ENCODE measurements at places on chromosomes 6 and 20. TPM values are rescaled to one million over a fixed set of nuclear protein-coding genes. Genes with fewer than 3 reads are reported as not detected.

KCNQ2 gene
- not detected for total RNA-seq

DNA sequence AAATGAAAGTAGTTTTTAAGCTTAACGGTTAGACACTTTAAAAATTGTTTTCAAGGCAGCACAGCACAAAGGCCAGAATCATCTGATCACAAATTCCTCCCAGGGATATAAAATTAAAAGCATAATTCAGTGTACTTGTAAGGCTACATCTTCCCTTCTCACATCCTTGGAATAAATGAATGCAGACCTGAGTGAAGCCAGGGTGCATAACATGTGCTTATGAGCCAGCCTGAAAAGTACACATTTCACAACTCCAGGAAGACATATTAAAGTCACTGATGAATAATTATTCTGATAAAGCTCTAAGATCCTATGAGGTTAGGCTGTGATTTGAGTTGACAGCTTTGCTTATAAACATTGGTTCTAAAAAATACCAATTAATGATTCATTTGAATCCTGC lies 163.6 kb downstream of the BTBD9 start:
- no peaks in the 10 kb centered on the region for H3K4me1 ChIP-seq
- H3K36me3 ChIP-seq = no peaks in the 10 kb centered on the region
- H3K4me3 ChIP-seq = no peak overlapping the region
- no peak for DNase-seq

DCBLD1 gene
- total RNA-seq = 4.4 TPM

DNA sequence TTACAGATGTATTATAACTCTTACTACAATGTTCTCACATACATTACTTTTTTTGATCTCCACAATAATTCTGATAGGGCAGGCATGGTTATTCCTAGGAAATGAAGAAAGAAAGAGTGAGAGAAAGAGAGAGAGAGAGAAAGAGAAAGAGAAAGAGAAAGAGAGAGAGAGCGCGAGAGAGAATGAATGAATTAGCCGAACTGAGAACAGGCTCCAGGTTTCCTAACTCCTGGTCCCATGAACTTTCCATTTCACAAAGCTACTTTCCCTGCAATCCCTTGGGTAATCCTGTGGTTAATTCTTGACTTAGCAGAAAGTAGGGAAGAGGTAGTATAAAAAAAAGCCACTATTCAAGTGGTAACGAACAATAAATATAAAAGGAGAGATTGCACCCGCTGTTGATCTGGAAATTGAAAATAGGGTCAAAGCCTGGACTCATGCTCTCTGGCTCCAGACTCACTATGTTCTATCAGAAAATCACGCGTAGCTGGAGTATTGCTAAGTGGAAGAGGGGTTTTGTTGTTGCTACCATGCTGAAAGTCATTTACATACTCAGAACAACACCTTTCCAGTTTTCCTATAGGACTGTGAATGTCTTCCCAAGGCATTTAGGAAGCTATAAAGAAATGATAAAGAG lies 131.2 kb downstream of the CCDC170 start:
- no peak for DNase-seq
- no peaks in the 10 kb centered on the region for H3K36me3 ChIP-seq
- H3K27ac ChIP-seq = no peak overlapping the region
- H3K4me1 ChIP-seq = no peaks in the 10 kb centered on the region
- H3K4me3 ChIP-seq = no peak overlapping the region

TTLL9 gene
- total RNA-seq = 0.68 TPM

GRCh38 chr6:16302721-16303552 lies 64.5 kb downstream of the GMPR start:
- no peaks in the 10 kb centered on the region for H3K4me1 ChIP-seq
- no peak overlapping the region for H3K27ac ChIP-seq
- no peaks in the 10 kb centered on the region for H3K27me3 ChIP-seq
- H3K36me3 ChIP-seq = peaks cover 22% of the 10 kb centered on the region

ECT2L gene
- not detected for total RNA-seq

GRCh38 chr20:50695135-50695872 lies 4.0 kb upstream of the RIPOR3 start:
- H3K4me1 ChIP-seq = peaks cover 20% of the 10 kb centered on the region
- DNase-seq = peak; percentile 73
- no peak overlapping the region for H3K27ac ChIP-seq
- H3K36me3 ChIP-seq = no peaks in the 10 kb centered on the region
- no peak overlapping the region for H3K4me3 ChIP-seq

SLC25A27 gene
- total RNA-seq = 74.2 TPM

DNA sequence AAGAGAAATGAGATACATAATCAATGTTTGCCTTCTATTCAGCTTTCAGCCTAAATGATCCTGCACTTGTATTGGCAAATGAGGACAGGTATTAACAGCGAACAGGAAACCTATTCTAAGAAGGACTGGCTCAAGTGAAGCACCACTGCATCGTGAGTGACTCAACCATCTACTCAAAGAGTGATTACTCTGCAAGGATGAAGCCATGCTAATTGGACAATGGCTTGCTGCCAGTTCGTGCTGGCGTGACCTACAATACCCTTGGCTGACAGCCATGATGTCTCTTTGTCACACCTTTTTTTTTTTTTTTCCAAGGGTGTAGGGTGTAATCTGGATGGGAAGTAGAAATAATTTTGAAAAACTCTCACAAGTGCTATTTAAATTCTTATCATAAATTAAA lies 104.9 kb downstream of the GJA10 start:
- peaks cover 34% of the 10 kb centered on the region for H3K4me1 ChIP-seq
- H3K36me3 ChIP-seq = no peaks in the 10 kb centered on the region
- no peak overlapping the region for H3K4me3 ChIP-seq
- H3K27ac ChIP-seq = no peak overlapping the region

GRCh38 chr20:62352402-62353288 lies 14.5 kb downstream of the LAMA5 start:
- no peaks in the 10 kb centered on the region for H3K27me3 ChIP-seq
- H3K4me1 ChIP-seq = peaks cover 80% of the 10 kb centered on the region
- DNase-seq = no peak
- peak overlapping the region; percentile 57 for H3K27ac ChIP-seq
- H3K36me3 ChIP-seq = peaks cover 13% of the 10 kb centered on the region

SAMD10 gene
- total RNA-seq = 7.2 TPM

- H3K4me1 ChIP-seq = peaks cover 73% of the 10 kb centered on the region
- peak overlapping the region; percentile 93 for H3K4me3 ChIP-seq
- no peaks in the 10 kb centered on the region for H3K27me3 ChIP-seq
- no peaks in the 10 kb centered on the region for H3K36me3 ChIP-seq
- peak; percentile 84 for DNase-seq
These were observed 1.3 kb upstream of the PLCG1 start for GRCh38 chr20:41135888-41136679.

DNA sequence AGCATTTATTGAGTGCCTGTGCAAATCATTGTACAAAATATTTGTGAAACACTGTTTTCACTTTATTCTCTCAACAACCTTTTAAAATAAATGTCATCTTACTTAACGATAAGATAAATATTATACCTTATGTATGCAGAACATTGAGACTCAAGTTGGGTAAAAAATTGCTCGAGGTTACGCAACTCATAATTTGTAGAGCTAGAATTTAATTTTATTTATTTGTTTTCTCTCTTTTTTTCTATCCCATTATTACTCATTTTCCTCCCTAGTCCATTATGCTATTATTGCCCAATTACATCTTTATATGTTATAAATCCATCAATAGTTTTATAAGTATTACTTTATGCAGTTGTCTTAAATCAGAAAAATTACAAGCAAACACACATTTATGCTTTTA lies 77.4 kb upstream of the ELOVL5 start:
- no peaks in the 10 kb centered on the region for H3K27me3 ChIP-seq
- no peak overlapping the region for H3K27ac ChIP-seq
- H3K4me1 ChIP-seq = no peaks in the 10 kb centered on the region

- no peak overlapping the region for H3K27ac ChIP-seq
- H3K4me3 ChIP-seq = no peak overlapping the region
- DNase-seq = no peak
- H3K27me3 ChIP-seq = no peaks in the 10 kb centered on the region
These were observed 59.1 kb upstream of the OGFRL1 start for GRCh38 chr6:71229477-71229876.

CALHM6 gene
- not detected for total RNA-seq

GRCh38 chr20:62149532-62150309 lies 6.2 kb downstream of the SS18L1 start:
- peaks cover 11% of the 10 kb centered on the region for H3K36me3 ChIP-seq
- H3K27ac ChIP-seq = peak overlapping the region; percentile 80
- no peaks in the 10 kb centered on the region for H3K27me3 ChIP-seq
- peaks cover 52% of the 10 kb centered on the region for H3K4me1 ChIP-seq

- H3K4me3 ChIP-seq = no peak overlapping the region
- DNase-seq = no peak
- peaks cover 38% of the 10 kb centered on the region for H3K27me3 ChIP-seq
- H3K4me1 ChIP-seq = no peaks in the 10 kb centered on the region
- no peak overlapping the region for H3K27ac ChIP-seq
- no peaks in the 10 kb centered on the region for H3K36me3 ChIP-seq
These were observed 82.2 kb upstream of the DUSP22 start for GRCh38 chr6:210104-210456.

DNA sequence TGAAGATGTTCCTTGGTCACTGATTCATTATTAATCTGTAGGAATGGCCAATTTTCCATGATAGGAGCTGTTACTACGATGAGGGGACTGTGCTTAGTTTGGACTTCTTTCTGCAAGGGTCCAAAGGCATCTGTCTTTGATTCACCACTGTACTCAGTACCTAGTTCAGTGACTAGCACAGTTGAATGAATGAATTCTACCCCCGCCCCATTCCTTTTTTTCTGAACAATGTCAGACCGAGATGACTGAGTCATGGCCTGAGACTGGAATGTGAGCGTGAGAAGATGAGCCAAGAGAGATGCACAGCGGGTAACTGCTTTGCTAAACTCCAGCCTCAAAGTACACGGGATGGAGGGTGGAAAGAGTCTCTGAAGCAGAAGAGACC lies 419 bp upstream of the SNHG17 start:
- no peak overlapping the region for H3K27ac ChIP-seq
- DNase-seq = no peak
- no peak overlapping the region for H3K4me3 ChIP-seq
- peaks cover 29% of the 10 kb centered on the region for H3K4me1 ChIP-seq
- peaks cover 2% of the 10 kb centered on the region for H3K27me3 ChIP-seq

ACSS1 gene
- total RNA-seq = 80.0 TPM

DNA sequence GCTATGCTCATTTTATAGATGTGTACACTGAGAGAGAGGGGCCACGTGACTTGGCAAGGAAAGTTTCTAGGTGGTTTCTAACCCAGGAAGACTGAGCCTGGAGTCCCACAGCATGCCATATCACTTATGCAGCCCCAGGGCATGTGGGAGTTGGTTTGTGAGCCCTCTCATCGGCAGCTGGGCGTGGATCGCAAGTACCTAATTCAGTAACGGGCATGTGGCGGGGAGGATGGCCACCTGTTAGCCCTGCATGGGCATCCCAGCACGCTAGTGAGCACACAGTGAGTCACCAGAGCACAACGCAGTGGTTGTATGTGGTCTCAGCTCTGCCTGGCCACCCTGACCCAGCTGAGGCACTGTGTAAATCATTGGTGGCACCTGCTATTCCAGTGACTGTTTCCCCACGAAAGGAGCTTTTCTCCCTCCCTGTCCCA lies 88.3 kb downstream of the NINL start:
- H3K27ac ChIP-seq = no peak overlapping the region
- H3K4me1 ChIP-seq = peaks cover 6% of the 10 kb centered on the region
- DNase-seq = no peak
- H3K36me3 ChIP-seq = no peaks in the 10 kb centered on the region
- H3K27me3 ChIP-seq = no peaks in the 10 kb centered on the region

CALHM5 gene
- total RNA-seq = 1.7 TPM

- H3K27ac ChIP-seq = no peak overlapping the region
- no peaks in the 10 kb centered on the region for H3K27me3 ChIP-seq
- peaks cover 45% of the 10 kb centered on the region for H3K36me3 ChIP-seq
These were observed 8.9 kb downstream of the FBXO5 start for GRCh38 chr6:152973916-152974315.

- peaks cover 11% of the 10 kb centered on the region for H3K4me1 ChIP-seq
- H3K27ac ChIP-seq = no peak overlapping the region
- H3K27me3 ChIP-seq = no peaks in the 10 kb centered on the region
- no peaks in the 10 kb centered on the region for H3K36me3 ChIP-seq
These were observed 146.3 kb downstream of the MTFR2 start for GRCh38 chr6:136103763-136104311.

DNA sequence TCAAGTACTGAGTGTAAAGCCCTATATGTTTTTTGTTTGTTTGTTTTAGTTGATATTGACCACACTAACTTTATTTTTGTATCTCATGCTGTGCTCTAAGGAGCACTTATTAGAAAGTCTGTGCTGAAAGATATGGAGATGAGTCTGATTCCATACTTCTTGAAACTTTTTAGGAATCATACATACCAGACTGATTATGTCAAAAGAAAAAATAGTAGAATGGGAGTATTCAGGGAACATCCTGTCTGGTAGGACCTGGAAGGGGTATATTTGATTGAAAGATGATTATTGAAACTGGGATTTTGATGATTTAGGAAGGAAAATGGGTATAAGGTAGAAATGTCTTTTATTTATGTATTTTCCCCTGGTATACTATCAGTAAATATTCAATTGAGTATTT lies 111.4 kb downstream of the QKI start:
- no peak overlapping the region for H3K4me3 ChIP-seq
- H3K36me3 ChIP-seq = no peaks in the 10 kb centered on the region
- H3K4me1 ChIP-seq = peaks cover 55% of the 10 kb centered on the region
- no peak for DNase-seq
- no peaks in the 10 kb centered on the region for H3K27me3 ChIP-seq

FLRT3 gene
- total RNA-seq = 22.1 TPM

DNA sequence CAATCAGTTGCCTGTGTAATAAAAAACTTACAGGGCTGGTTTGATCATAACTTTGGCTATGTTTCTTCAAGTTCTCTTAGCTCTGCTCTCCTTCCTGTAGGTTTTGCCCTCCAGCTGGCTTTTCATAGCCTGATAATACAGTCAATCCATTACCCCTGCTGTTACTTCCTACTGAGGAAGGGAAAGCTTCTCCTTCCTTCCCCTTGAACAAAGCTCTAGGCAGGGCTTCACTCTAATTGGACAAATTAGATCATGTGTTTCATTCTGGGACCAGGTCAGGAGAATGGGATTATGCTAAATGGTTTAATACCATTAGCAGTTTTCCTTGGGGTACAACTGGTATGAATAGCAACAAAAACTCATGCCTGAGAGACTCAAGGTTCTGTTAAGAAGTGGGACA lies 106.8 kb upstream of the MCHR2 start:
- no peaks in the 10 kb centered on the region for H3K4me1 ChIP-seq
- no peak overlapping the region for H3K4me3 ChIP-seq
- no peak for DNase-seq
- H3K27ac ChIP-seq = no peak overlapping the region
- no peaks in the 10 kb centered on the region for H3K36me3 ChIP-seq

- peak; percentile 84 for DNase-seq
- H3K4me3 ChIP-seq = peak overlapping the region; percentile 59
- H3K4me1 ChIP-seq = peaks cover 29% of the 10 kb centered on the region
- peak overlapping the region; percentile 95 for H3K27ac ChIP-seq
- H3K36me3 ChIP-seq = no peaks in the 10 kb centered on the region
These were observed 92.8 kb upstream of the BTN3A2 start for GRCh38 chr6:26272171-26272637.

DNA sequence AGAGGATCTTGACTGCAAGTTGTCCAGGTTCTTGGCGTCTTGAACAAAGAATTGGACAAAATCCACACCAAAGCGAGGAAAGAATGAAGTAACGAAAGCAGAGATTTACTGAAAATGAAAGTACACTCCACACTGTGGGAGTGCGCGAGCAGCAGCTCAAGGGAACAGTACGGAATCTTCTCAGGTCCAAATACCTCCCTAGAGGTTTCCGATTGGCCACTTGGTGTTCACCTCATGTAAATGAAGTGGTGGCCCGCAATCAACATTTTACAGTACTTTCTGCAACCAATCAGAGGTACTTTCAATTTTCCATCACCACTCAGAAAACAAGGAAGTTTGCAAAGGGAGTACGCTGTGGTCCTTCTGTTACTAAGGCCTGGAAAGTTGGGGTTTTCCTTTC lies 122.4 kb downstream of the PTPRK start:
- H3K36me3 ChIP-seq = peaks cover 4% of the 10 kb centered on the region
- DNase-seq = no peak
- no peaks in the 10 kb centered on the region for H3K27me3 ChIP-seq
- no peak overlapping the region for H3K27ac ChIP-seq

Data from suprapubic skin (tissue), 4 donors.